ENCODE measurements at places on chromosomes 16 and 17. TPM values are rescaled to one million over a fixed set of nuclear protein-coding genes. Genes with fewer than 3 reads are reported as not detected.

C16orf89 gene
- total RNA-seq = 0.37 TPM

SEZ6 gene
- 1.5 TPM for total RNA-seq

WNT3 gene
- 1.7 TPM for total RNA-seq

CTRB2 gene
- not detected for total RNA-seq

KIF2B gene
- total RNA-seq = not detected

CDRT15L2 gene
- not detected for total RNA-seq

FOXL1 gene
- 0.07 TPM for total RNA-seq

CNTD1 gene
- 0.06 TPM for total RNA-seq

CACNG4 gene
- total RNA-seq = 1.2 TPM

APOBR gene
- total RNA-seq = not detected

ZACN gene
- not detected for total RNA-seq

HOXB2 gene
- not detected for total RNA-seq

KRT31 gene
- not detected for total RNA-seq

RBFOX1 gene
- total RNA-seq = 1.5 TPM

CD79B gene
- total RNA-seq = 1.6 TPM

OR1F1 gene
- total RNA-seq = not detected

MED31 gene
- 7.3 TPM for total RNA-seq

ABCA8 gene
- not detected for total RNA-seq

VAC14 gene
- total RNA-seq = 16.1 TPM

IL4R gene
- 6.6 TPM for total RNA-seq

TP53TG3F gene
- total RNA-seq = not detected

HS3ST6 gene
- not detected for total RNA-seq

TERF2IP gene
- 34.9 TPM for total RNA-seq

CCL7 gene
- not detected for total RNA-seq

TEKT3 gene
- total RNA-seq = 0.97 TPM

LPO gene
- total RNA-seq = not detected

MYH13 gene
- total RNA-seq = not detected

KRTAP4-5 gene
- total RNA-seq = not detected

CES5A gene
- not detected for total RNA-seq

MYCBPAP gene
- 3.8 TPM for total RNA-seq

COX11 gene
- total RNA-seq = 68.7 TPM

TPSB2 gene
- not detected for total RNA-seq
